RPMI8226 (cell line): ENCODE measurements at places on chromosomes 2 and 18.

- DNase-seq = no peak
Observed at GRCh38 chr2:138440759-138441158, 60.8 kb upstream of the SPOPL start.

DNA sequence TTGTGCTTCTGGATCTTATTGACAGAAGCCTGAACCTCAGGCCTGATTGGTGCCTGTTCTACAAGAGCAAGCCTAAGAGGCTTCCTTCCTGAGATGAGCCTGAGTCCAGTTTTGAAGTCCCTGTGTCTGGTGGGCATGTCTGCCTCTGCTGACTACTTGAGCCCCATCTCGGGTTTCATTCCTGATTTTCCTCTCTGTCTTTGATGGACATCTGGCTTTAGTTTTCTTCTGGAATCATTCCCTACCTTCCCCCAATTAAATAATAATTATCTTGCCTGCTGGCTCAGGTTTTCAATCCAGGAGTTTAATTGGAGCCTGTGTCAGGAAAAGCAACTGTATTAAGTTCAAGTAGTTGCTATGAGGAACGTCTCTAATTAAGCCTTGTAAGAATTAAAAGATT is 135.5 kb upstream of the MC4R start:
- no peak for DNase-seq

DNA sequence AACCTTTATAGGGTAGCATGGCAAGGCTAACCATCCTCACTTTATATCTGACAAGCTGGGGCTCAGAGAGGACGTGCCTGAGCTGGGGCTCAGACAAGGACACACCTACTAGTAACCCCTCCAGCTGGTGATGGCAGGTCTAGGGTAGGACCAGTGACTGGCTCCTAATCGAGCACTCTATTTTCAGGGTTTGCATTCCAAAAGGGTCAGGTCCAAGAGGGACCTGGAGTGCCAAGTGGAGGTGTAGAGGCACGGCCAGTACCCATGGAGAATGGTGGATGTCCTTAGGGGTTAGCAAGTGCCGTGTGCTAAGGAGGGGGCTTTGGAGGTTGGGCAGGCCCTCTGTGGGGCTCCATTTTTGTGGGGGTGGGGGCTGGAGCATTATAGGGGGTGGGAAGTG is 1.2 kb upstream of the DES start:
- DNase-seq = no peak

DNA sequence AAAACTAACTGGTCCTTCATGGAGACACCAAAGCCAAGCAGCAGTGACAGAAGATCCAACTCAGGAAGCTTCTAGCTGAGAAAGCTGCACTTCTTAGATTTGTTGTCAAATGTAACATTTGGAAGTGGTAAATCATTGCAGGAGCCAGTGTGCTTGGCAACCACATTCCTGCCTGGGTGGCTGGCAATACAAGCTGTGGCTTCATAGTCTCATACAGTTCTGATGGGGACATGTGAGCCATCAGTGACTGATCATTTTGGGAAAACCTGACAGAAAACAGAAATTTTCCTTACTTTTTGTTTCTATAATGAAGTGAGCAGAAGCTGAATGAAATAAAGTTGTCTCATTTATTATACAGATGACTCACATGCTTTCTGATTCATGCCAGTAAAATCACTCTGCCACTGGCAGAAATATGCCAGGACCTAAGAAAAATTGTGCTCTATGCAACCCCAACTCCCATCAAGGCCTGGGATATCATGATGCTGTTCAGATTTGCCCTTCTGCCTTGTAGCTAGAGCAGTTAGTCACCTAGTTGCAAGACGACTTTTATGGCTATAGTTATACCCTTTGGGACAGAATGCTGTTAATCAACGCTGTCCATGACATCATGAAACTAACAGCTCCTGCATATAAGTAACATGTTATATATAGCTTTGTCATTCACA is 508.1 kb downstream of the ADCYAP1 start:
- no peak for DNase-seq

GRCh38 chr2:120893811-120894584 is 158.3 kb downstream of the GLI2 start:
- DNase-seq = no peak

DNA sequence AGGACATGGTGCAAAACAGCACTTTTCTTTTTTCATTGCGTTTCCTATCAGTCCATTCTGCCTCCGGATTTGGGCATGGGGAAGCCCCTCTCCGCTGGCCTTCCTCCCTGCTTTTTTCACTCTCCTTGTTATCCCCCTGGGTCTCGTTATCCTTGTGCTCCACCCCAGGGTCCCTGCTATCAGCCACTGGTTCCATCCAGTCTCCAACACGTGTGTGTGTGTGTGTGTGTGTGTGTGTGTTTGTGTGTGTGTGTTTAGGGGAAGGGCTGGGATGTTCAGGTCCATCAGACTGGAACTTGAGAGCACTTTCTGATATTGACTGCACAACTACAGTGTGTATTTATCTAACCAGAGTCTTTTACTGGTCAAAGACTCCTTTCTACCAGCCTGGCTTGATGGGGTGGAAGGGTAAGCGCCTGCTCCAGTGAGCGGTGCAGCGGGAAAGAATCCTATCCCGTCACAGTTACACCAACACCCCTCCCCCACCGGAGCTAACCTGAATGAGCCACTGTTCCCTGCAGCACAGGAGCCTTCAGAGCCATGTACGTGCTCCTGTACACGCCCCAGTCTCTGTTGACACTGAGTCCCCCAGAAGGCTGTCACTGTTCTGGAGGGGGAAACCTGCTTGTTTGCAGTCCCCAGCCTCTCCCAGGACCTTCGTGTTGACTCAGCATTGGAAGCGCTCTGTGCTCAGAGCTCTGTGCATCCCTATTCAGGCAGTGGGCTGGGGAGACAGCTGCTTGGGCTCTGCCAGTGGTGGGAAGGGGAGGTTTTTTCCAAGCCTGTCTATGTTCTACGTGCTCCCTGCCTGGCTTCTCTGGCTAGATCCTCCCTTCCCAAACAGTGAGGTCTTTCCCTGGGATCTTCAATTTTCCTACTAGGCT is 4.6 kb downstream of the INHA start:
- DNase-seq = no peak
